ENCODE measurements at places on chromosomes 2 and 18.

GRCh38 chr2:207136874-207137273, 28.9 kb downstream of the KLF7 start:
- no peak for DNase-seq

DNA sequence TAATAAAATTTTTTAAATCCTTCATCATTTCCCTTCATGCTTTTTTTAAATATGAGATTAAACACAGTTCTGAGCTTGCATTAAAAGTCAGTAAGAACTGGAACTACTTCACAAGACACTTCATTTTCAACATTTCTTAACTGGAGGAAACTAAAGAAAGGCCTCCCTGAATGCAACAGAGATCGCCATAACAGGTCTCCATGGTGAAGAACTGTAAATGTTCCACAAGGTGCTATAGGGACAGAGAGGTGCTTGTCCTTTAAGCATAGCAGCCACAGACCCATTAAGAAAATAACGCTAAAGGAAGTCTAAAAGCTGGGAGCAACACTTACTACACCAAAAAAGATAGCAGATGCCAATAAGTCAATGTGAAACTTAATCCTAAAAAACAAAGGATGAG, 8.5 kb downstream of the STAM2 start:
- DNase-seq = no peak

DNA sequence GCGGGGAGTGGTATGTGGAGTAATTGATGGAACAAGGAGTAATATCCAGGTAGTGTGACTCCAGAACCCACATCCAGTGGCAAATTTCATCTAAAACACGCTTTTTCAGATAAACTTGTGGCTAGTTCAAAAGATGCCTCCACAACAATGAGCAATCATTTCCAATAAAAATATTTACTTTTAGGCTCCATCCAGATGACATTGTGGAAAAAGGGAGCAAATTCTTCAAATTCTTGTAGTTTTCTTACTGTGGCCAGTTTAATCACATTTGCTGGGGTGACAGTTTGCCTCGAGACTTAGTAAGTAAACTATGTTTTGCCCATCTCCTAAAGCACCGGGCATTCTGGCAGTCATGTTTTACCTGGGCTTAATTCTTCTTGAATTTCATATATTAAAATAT, 243.6 kb downstream of the IRS1 start:
- no peak for DNase-seq

DNA sequence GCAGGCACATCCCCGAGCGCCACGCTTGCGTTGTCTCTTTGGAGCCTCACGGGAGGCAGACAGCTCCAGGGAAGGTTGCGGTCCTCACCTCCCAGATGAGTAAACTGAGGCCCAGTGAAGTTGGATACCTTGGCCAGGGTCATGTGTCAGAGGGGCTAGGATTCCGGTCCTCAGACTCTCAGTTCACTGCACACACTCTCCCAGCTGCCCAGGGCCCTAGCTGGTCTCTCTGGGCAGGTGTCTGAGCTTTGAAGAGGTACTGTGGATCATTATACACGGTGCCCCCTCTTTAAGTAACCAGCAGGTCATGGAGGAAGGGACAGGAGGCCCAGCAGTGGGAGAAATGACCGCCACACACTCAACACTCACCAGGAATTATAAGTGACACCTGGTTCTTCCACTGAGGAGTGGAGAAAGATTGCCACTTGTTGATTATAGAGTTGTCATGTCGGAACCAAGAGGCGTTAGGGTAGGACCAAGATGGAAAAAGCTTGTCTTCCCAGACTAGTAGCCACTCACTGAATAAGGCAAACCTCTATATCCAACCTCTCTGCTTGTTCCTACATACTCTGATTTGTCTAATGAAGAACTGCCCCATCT, 588 bp downstream of the TMEM214 start:
- no peak for DNase-seq

DNA sequence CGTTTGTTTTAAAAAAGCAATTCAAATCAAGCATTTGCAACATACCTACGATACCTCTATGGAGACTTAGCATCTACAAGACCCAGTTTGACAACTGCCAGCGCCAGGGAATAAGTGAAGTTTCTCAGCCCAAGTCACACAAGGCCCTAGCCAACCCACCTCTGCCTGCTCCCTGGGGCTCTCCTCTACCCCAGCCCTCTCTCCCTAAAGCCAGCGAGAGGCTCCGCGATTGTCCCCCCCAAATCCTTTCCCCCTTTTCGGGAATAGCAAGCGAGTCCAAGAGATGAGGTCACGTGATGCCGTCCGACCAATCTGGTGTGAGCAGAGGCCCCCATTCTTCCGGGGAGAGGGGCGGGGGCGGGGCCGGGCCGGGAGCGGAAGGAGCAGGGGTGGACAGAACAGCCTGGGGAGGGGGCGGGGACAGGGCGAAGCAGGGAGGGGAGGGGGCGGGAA, 102.2 kb upstream of the RAB6C start:
- DNase-seq = peak; percentile 85

GRCh38 chr2:8573234-8573941, 108.5 kb upstream of the ID2 start:
- DNase-seq = no peak

DNA sequence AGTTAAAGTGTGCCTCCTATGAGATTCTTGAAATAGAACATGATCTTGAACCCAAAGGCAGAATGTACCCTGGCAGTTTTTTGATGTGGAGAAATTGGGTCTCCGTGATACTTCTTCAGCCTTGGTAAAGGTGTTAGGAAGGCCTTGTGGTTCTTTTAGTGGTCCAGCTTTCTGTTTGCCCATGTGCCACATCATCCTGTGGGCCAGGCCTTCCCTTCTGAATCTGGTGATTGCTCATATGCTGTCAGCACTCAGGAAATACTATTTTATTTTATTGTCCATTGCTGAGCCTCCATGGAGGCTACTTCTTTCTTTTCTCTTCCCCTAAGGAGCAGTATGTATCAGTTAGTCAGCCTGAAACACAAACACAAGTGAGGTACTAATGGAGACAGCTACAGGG, 52.9 kb downstream of the CCDC141 start:
- DNase-seq = no peak

GRCh38 chr2:27212626-27213471, 781 bp upstream of the SLC5A6 start:
- no peak for DNase-seq

- no peak for DNase-seq
Measured at GRCh38 chr18:13239171-13239956, 20.8 kb downstream of the LDLRAD4 start.

- no peak for DNase-seq
Measured at GRCh38 chr18:69161383-69162028, 239.2 kb upstream of the DOK6 start.

DNA sequence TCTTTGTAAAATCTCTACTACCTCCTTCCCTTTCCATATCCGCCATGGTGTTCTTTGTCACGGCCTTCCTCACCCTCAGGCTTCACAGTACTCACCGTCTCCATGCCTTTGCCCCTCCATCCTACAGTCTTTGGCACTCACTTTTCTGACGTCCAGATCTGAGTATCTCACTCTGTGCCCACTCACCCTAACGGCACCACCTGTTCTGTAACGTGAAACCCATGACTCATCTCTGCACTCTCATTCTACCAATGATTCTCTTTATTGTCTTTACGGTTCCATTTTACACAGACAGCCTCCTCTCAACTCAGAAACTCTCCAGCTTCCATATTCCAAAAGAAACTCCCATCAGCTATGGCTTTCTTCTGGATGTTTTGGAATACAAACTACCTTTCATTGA, 56.7 kb downstream of the NETO1 start:
- DNase-seq = no peak

GRCh38 chr2:39621596-39621995, 44.1 kb upstream of the TMEM178A start:
- DNase-seq = no peak

DNA sequence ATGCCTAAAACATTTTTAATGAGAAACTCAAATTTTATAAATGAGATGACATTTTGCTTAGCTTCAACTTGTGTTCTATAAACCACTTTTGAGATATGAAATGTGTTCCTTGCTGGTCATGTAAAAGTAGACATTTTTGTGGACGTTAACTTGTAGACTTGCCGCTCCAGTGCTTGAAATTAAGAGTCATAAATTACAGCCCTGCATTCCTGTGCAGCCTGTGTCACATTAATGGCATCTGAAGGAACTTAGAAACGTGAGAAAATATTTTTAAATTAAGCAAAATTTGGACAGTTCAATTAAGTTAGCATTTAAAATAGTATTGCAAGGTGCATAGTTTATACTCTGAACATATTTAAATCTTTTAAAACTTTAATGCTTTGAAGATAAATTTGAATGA, 98.3 kb upstream of the LDLRAD4 start:
- DNase-seq = no peak

- no peak for DNase-seq
Measured at GRCh38 chr2:240783819-240784621, 36.0 kb downstream of the KIF1A start.

GRCh38 chr2:2251255-2251654, 79.8 kb downstream of the MYT1L start:
- DNase-seq = no peak

DNA sequence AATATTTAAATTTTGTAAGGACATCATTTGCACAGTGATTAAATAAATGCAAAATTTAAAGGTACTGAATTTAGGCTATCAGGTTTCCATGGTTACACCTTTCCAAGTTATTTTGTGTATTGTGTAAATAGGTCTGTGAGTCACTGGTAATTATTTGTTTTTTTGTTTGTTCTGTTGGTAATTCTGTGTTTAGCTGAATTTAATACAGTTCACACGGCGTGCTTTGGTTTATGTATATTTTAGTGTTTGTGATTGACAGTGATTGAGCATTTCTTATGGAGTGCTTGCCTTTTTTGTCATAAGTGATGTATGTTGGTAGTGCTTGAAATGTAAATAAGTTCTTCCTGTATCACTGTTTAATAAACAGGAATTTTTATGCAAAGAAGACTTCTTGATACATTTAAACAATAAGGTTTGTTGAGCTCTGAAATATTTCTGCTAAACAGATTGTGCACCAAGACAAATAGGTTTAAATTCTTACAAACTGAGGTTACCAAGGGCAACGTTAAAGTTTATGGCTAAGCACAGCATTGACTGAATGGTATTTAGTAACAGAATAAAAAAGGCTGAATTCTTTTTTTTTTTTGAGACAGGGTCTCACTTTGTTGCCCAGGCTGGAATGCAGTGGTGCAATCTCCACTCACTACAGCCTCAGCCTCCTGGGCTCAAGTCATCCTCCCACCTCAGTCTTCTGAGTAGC, 38.3 kb upstream of the DLX1 start:
- DNase-seq = no peak

DNA sequence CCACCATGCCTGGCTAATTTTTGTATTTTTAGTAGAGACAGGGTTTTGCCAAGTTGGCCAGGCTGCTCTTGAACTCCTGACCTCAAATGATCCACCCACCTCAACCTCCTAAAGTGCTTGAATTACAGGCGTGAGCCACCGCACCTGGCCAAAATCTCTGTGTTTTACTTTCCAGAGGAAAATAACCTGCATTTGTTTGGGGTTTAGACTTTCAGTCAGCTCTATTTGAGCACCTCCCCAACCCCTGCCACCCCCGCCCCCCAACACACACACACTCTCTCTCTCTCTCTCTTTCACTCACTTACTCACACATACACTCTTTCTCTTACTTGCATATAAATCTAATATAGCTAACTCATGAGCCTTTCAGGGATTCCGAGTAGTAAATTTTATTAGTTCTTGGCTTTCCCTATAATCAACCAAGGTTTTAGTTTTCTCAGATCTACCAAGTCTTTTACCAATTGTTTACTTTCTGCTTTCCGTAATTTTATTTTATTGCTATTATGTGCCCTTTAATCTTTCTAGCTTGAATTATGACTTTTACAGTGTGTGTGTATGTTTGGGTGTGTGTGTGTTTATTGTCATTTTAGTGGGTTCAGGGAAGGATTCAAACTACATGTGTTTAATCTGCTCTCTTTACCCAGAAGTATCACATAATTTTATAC, 24.5 kb downstream of the MFSD6 start:
- DNase-seq = no peak

DNA sequence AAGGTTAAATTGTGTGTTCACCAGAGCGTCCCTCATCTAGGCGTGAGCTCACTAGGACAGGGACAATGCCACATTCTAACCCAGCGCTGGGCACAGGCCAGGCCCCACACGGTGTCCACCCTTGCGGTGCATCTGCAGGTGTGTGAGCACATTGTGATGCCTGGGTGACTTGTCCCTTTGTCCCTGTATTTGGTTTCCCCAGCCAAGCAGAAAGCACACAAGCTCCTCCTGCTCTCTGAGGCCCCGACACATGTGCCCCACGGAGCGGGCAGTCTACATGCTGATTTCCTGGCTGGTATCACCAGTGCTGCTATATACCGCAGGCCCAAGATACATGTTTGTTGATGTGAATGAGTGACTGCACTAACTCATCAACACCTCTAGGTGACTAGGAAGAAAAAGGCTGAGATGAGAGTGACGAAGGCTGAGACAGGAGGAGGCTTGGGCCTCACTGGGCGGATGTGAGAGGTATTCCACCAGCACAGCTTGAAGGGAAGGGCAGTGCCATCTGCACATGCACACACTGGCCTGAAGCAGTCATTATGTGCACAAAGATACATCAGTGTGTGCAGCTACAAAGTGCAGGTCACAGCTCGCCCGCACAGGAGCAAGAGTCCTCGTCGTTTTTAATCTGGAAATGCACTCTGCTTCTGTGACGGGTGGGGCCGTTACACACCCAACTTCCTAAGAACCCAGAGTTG, 205.9 kb downstream of the EIPR1 start:
- DNase-seq = no peak

GRCh38 chr2:47152803-47153202, 2.3 kb downstream of the STPG4 start:
- no peak for DNase-seq

DNA sequence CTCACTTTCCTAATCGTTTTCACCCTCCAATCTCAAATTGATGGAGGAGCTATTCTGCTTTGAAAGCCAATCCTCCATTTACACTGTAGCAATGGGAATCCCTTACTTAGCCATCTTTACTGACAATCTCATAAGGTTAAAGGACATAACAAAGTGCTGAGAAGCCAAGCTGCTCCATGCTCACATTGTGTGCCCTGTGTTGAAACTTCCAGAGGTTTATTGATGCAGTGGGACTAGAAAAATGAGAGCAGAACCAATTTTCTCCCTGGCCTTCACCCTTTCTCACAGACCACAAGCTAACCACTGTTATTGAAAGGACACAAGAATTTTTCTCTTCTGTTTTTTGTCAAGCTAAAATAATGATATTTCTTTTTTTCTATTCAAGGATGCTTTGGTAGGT, 63.8 kb downstream of the CSRNP3 start:
- no peak for DNase-seq

- peak; percentile 49 for DNase-seq
Measured at GRCh38 chr18:62957885-62958472, 242.6 kb downstream of the PHLPP1 start.

- DNase-seq = no peak
Measured at GRCh38 chr2:217471319-217471718, 531.5 kb downstream of the TNS1 start.

DNA sequence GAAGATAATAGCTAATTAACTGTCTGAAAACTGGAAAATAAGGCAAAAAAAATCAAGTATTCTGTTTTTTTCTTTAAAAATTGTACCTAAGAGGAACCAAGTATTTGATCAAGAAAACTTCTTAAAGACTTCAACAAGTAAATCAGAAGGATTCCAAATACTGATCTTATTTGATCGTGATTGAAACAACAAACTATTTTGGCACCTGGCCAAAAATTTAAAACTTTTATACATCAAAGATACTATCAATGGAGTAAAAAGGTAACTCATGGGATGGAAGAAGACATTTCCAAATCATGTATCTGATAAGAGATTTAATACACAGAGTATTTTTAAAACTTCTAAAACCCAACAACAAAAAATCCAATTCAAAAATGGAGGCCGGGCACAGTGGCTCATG, 46.7 kb downstream of the CFAP210 start:
- no peak for DNase-seq

Measured in stimulated activated CD4-positive, alpha-beta T cell treated with anti-CD3 and anti-CD28 coated beads, Interleukin-2, amount 100 ng/mL, for 24 hours (primary cell).